ENCODE measurements at places on chromosomes 13 and 19.

GRCh38 chr13:41503356-41503755, 46.0 kb downstream of the RGCC start:
- DNase-seq: no peak

DNA sequence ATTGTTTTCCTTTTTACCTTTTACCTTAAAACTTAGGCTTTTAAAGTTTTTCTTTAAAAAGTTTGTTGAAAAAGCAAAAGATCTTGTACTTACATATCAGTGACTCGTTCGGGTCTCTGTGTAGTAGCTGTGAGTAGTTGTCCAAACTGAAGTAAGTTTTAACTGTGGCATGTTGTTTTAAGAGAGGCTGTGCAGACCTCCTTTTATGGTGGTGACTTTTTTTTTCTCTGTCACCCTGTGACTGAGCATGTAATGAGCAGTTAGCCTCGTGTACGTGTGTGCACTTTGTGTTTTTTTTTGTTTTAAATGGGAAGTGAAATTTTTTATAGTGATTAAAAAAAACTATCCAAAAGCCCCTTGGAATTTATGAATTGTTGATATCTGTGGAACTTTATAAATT, at the start of gene GPR183:
Gene GPR183 (minus strand): TSS at position 153 of the 400 bp plus-strand sequence. CDS start 11,254 bp downstream, outside the sequence.
- no peak for DNase-seq

- no peak for DNase-seq
These were observed 485.3 kb downstream of the SLITRK6 start for GRCh38 chr13:85313761-85314503.

DNA sequence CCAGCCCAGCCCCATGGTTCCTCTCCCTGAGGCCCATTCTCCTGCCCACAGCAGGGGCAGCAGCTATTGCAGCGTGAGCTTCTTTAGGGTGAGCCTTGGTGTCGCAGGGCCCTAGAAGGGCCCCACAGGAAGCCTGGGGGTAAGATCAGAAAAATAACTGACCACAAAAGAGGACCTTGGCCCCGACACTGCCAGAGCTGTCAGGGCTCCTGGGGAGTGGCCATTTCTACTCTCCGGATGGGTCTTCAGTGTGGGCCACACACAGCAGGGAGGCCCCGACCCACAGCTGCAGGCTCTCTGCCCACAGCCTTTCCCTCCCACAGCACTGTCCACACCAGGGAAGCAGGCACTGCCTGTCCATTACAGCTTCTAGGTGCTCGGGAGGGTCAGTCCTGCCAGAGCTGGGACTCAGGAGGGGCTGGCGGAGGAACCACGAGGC, 3.5 kb upstream of the SIGLEC8 start:
- DNase-seq: no peak

DNA sequence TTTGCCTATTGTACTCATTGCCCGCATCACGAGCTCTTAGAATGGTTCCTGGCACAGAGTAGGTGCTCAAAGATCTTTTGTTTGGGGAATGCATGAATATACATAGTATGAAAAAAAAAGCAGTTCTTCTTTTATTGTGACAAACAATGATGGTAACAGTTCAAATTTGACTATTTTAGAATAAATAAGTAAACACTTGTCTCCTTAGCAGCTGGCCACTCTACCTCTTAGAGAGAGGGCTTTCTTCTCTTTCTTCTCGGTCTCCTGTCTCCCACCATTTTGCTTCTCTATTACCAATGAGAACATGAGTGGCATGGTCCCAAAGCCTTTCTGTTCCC, 639 bp upstream of the SLAIN1 start:
- DNase-seq: no peak

DNA sequence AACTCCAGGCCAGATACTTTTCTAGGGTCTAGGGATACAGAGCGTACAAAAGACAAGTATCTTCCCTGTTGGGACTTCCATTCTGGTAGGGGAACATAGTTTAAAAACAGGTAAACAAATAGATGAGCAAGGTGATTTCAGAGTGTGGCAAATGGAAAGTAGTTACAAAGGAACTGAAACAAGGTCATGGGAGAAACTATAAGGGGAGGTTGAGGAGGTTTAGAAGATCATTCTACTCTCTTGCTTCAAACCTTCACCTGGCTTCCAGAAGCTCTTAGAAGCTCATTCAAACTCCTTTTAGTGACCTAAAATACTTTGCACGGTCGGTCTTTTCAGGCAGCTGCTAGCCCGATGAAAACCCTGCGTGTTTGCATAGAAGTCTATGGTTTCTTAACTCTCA, 9.1 kb downstream of the FFAR2 start:
- DNase-seq: no peak

DNA sequence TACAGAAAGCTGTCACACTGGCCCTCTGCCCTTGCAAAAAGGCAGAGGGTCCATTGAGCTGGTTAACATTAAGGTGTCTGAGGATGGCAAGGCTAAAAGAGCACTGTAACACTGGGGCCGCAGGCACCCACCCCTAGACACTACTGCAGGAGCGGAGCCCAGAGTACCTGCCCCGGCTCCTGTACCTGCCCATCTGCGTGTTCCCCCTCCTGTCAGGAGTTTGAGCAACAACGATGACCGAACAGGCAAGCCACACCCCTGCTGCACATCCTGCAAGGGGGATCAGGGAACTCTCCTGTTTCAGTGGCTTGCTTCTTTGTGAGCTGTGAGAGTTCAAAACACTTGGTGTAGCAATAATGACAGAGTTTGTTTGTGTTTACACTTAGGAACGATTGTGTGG, 117.4 kb upstream of the STARD13 start:
- no peak for DNase-seq

DNA sequence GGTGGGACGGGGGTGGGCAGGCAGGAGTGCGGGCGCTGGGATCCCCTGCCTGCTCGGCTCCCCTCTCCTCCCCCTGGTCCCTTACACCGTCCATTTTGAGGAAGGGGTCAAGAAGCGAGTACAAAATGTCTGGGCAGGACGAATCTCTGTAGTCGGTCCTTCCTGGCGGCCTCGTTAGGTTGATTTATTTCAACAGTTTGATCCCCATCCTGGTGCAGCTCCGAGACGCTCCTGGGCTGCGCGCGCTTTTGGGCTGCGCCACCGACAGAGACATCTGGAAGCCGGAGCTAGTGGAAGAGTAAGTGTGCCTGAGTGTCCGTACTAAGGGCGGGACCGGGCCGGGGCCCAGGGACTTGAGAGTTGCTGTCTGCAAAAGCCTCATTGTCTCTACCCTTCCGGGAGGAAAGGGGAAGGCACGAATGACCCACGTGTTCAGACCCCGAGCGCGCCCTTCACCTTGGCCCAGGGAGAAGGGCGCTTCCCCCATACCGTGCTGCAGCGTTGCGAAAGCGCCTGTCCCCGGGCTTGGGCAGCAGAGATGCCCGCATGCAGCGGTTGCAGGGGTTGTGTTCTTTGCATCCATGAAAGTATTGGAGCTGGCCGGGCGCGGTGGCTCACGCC, 1.8 kb downstream of the ZNF114 start:
- no peak for DNase-seq

DNA sequence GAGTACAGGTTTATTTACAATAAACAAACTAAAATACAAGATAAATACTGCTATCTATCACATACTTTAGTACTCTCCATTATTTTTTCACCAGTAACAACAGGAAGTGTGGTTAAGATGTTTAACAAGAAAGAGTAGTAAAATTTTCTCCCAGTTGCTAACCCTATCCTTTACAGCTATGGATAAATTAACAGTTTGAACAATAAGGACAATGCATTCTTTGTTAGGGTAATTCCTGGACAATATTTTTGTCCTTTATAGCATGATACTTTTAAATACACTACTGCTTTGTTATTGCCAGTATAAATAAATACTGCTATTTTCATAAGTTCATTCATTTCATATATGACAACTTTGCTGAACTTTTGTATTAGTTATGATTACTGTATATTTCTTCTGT, 630.2 kb upstream of the ATXN8OS start:
- no peak for DNase-seq

DNA sequence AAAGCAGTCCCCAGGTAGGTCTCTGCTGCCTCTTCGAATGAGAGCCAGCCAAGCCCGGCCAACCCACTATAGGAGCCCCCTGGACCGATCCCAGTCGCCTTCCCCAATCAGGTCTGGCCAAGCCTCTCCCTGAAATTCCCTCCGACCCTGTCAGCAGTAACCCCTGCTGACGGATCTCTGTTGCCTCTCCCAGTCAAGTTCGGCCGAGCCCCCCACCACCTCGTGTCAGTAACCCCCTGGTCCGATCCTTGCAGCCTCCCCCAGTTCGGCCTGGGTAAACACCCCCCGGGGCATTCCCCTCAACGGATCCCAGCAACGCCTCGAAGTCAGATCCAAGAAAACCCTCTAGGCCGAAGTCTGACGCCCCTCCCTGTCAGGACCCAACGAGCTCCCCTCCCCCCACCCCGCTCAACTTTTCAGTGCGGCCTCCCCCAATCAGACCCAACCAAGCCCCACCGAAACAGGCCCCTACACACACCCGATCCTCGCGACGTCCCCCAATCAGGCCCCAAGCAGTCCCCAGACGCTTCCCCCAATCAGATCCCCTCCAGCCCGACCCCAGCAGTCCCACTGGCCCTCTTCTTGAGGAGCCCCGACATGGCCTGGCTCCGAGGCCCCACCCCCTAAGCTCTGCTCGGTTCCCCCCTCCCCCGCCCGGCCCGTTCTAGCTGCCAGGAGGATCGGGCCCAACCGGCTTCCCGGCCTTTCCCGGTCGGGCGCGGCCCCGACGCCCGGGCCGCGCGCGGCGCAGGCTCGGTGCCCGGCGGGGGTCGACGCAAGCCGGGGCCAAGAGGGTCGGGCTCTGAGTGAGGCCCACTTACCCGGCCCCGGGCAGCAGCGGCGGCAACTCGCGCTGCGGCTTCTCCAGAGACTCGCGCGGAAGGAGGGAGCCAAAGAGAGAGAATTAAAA, 1.8 kb downstream of the TNPO2 start:
- peak; percentile 58 for DNase-seq

DNA sequence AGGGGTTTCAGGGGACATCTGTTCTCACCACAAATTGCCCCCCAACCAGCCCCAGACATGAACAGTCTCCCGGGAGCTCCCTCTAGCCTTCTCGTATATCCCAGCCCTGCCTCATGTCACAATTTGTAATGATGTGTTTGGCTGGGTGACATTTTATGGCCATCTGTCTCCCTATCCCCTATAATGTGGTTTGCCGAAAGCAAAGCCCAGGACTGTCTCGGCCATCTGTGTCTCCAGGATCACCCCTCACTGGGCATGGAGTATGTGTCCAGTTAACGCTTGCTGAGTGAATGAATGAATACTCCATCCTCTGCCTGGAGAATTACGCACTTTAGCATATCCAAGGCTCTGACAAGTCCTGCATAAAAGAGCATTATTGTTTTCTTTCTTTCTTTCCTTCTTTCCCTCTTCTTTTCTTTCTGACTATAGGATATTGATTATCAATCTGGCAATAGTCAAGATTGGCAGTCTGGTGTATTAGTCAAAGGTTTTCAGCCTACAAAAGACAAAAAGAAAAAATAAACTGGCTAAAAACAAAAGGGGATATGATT, 15.1 kb downstream of the HPN start:
- no peak for DNase-seq

DNA sequence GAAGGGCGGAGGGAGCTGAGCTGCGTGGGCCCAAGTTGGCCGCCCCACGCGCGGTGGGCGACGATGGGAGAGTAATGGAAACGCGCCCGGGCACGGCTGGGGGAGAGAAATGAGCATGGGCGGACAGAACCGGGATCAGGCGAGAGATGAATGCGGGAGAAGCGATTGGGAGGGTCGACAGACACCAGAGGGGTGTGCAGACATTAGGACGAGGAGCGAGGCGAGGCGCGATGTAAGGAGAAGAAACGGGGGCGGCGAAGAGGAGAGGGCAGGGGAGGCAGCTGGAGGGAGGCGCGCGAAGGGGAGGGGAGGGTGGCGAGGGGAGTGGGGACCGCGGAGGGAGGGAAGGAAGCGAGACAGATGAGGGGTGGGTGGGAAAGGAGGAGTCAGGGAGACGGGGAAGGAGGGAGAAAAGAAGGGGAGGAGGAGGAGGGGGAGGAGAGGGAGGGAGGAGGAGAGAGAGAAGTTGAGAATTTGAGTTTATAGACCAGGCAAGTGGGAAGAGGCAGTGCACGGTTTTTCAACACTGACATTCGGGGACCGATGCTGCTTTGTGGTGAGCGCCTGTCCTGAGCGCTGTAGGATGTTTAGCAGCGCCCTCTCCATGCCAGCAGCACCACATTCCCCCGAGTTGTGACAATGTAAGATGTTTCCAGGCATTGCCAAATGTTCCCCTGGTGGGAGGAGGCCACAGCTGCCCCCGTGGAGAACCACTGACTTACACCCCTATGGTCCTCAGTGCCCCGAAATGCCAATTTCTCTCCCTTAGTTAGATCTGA, at the start of gene SHISA7:
Gene SHISA7 (minus strand): TSS at position 256 of the 779 bp plus-strand sequence. CDS start 437 bp downstream, outside the sequence.
- no peak for DNase-seq

- no peak for DNase-seq
These were observed 14.4 kb downstream of the STAP2 start for GRCh38 chr19:4324228-4324627.

GRCh38 chr13:24005755-24006281, 108.5 kb upstream of the C1QTNF9B start:
- no peak for DNase-seq

DNA sequence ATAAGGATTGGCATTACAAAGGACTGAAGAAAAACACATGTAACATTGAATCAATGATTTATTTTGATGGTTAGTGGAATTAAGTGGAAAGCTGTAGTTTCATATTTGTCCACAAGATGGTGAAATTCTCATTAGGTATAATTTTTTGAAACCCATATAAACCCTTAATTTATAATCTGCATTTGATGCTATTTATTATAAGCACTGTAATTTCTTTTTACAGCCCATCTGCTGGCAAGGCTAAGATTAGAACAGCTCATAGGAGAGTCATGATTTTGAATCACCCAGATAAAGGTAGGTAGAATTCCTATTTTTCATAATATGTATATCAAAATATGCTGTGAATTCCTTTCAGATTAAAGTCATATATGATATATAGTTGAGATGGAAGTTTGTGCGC, 62.2 kb downstream of the DNAJC15 start:
- DNase-seq: no peak

DNA sequence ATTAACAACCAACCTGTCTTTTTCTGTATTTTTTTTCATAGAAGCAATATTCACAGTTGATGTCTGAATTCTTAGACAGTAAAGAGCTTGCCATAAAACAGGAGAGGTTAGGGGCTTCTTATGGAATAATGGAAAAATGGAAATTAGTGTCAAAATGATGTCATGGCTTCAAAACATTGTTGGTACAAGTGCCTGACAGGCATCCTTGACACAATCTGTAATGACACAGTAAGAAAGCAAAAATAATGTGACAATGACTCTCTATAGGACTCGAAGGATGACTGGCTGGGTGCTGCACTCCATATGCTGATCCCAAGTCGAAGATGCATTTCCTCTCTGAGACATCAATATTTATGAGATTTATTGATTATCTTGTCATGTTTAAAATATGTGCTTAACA, 205.3 kb upstream of the DACH1 start:
- no peak for DNase-seq

GRCh38 chr19:13964776-13965175, 12.5 kb downstream of the DCAF15 start:
- no peak for DNase-seq

- DNase-seq: no peak
These were observed 906.3 kb upstream of the GPC6 start for GRCh38 chr13:92320323-92320722.

DNA sequence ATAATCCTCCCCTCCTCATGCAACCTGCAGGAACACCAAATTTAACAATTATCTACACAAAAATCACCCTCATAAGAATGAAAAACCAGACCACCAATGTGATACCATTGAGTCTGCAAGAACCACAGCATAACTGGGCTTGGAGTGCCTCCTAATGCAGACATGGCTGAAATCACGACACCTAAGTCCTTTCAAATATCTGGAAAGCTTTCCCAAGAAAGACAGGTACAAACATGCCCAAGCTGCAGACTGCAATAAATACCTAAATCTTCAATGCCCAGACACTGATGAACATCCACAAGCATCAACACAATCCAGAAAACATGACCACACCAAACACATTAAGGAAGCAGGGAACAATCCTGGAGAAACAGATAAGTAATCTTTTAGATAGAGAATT, 417.1 kb downstream of the LMO7 start:
- DNase-seq: no peak
